ENCODE measurements at places on chromosomes 6 and 20.

- no peak for DNase-seq
Observed at GRCh38 chr6:68975816-68976215, 340.7 kb downstream of the ADGRB3 start.

DNA sequence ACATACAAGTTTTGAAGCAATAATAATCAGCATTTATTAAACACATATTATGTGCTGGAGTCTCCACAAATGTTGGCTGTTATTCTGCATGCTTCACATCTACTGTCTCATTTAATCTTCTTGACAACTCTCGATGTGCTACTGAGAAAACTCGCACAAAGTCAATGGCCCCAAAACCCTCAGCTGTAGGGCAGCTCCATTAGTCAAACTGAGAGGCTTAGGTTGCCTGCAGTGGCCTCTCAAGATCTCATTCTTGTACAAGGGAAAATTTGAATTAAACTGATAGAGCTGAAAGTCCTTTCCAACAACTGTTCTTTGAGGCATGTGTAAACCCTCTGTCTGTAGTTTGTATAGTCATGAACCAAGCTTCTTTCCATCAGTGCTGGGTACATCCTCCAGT lies 49.8 kb downstream of the MBOAT1 start:
- DNase-seq, result no peak

DNA sequence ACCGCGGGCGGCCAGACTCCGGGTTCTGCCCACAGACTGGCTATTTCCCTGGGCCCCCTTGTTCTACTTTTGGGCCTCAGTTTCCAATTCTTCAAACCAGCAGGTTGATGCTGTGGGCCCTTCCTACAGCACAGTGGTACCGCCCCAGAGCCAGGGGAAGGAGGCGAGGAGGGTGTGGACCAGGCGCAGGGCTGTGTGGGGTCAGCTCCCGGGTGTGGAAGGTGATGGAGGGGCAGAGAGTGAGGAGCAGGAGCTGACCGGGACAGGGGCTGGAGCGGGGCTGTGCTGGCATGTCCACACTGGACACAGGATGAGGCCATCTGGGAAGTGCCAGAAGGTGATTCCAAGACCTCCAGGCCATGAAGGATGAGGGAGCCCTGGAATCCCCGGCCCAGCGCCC lies 35.2 kb upstream of the CHRNA4 start:
- no peak for DNase-seq

DNA sequence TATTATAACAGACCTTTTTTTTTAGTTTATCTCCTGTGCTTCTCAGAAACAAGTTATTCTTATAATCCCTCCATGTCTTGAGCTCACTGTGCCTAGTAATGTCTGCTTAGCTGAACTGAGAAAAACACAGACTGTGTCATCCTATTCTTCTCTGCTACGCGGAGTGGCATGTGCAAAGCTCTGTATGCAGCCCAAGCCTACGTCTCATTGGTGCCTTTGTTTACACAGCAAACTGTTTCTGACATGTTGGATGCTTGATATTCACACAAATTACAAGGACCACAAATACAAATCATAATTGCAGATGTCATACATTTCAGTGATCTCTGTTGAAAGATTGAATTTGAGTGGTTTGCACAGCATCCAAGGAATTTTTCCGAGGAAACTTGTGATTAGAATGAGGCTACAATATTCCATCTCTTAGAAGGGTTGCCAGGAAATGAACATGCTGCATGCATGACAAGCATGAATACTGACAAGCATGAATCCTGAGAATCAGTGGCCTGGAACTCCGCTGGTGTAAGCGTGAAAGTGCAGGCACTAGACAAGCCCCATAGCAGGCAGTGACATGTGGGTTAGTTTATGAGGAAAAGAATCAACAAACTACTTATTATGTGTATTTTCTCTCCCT lies 128.4 kb upstream of the SGK1 start:
- DNase-seq, result no peak

DNA sequence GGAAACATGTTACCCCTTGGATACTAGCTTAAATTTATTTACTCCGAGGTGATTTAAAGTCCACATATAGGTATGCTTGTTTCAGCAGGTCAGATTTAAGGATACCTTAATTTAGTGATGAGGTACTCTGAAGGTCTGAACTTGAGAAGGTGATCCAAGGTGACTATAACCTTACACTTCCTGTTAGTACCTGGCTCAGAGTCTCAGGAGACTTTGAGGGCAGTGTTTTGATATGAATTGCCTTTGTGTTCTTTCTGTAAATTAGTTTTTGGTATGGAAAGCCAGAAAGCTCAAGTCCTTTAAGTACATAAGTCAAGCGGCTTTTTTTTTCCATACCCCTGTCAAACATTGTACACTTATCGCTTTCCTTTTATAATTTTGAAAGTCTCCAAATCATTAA lies 489.0 kb downstream of the CDKAL1 start:
- DNase-seq, result no peak

DNA sequence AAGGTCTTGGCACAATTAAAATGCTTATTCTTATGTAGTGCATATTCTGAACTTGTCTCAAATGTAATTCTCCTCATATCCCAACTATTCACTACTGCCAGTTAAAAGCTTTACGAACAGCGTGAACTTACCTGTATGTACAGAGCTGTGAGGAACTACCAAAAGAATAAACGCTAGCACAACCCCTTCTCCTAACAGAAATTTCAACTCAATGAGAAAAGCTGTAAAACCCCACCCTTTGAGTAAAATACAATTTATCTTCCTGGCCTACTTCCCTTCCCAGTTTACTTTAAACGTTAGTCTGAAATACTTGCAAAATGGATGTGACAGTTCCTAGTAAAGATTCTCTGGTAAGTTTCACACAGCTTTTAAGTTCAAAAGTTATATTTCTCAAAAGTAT lies 165.5 kb upstream of the SHLD1 start:
- no peak for DNase-seq
